ENCODE measurements at places on chromosomes 5 and 9.

DNA sequence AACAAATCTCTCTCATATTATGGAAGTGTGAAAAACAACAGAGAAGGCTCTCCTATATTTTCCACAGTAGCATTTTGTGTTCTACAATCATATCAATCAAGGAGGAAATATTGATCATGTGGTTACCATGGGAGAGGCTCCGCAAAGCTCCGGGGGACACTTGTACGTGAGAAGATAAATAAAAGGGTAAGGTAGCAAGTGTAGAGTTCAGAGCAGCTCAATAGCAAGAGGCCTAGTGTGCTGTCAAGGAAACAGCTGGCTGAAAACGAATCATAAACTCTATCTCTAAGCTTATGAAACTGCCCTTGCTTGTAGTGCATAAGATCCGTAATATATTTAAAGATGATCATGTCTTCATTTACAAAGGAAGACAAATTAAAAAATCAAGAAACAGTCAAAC lies 57.5 kb downstream of the CDH18 start:
- no peak for DNase-seq

DNA sequence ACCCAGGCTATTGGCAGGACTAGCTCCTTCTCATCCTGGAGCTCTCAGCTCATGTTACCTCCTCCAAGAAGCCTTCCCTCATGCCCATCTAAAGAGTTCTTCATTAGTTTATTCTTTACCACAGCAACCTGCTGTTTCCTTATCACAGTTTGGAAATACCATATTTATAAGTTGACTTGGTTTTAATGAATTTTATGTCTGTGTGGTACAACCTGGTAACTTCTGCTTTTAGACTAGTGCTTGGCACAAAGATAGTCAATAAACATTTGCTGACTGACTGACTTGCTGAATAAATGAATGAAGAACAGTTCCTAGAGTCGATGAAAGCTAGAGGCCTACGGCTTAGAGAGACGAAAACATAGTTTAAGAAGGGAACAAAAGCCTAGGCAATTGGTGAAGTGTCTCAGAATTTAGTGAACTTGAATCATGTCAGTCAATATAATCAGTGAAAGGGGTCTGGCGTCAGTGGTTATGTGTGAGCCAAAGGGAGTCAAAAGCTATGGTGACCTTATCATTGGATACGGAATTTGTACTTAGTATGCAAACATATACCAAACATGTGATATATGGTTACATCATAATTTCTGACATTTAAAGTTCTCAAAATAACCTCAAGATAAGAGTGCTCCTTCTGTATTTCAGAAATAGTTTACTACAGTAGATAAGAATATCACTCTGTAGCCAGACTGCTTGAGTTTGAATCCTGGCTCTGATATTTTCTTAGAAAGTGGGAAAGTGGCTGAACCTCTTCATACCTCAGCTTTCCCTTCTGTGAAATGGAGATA lies 239.5 kb downstream of the MCTP1 start:
- DNase-seq, result no peak

GRCh38 chr5:167633931-167634341 lies 657.5 kb upstream of the WWC1 start:
- DNase-seq, result no peak

DNA sequence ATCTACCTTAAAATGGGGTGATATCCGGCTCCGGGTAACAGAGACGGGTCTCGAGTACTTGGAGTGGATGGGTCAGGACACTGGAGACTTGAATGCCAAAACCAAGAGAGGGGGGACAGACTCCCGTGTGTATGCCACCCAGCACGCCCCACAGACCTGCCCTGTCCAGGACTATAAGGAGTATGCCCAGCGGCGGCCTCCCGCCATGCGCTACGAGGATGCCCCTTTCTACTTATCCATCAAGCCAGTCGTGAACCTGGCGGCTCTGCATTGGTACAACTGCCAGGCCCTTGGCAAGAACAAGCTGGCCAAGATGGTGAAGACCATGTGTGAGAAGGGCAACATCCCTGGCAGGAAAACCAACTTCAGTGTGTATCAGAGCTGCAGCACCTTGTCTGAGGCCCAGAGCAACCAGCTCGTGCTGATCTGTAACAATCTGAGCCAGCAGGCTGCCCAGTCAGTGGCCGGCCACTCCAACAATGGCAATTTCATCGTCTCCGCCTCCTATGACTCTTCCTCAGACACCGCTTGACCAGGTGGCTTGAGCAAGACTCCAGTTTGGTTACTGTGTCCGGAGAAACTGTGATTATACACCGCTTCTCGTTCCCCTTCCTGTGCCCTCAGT lies 99.4 kb downstream of the INIP start:
- no peak for DNase-seq

GRCh38 chr9:37977851-37978480 lies 74.0 kb upstream of the SLC25A51 start:
- no peak for DNase-seq

- no peak for DNase-seq
Measured at GRCh38 chr5:127097278-127097677, 24.0 kb upstream of the C5orf63 start.

DNA sequence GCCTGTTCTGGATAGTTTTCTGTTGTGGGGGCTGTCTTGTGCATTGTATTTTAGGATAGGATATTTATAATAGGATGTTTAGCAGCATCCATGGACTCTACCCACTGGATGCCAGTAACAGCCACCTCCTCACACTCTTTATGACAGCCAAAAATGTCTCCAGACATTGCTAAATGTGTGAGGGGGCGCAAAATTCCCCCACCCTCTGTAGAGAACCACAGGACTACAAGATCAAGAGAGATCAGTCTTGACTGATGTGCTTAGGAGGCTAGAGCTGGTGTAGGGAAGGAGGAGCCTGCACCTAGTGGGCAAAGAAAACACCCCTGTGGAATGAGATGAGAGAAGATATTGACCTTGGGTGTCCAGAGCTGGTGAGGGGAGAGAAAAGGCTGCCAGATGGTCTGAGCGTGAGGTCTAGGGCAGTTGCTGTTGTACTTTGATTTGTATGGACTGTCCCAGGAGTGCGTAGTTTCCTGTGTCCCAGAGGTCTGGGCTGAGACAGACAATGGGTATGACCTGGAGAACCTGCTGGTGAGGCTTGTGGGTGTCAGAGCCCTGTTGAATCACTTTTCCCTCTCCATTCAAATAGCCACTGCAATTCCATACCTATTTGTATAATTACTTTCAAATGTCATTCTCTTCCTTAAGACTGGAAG lies 16.3 kb downstream of the DAPK1 start:
- DNase-seq, result no peak

GRCh38 chr9:122379340-122379739 lies 8.5 kb downstream of the PTGS1 start:
- no peak for DNase-seq

DNA sequence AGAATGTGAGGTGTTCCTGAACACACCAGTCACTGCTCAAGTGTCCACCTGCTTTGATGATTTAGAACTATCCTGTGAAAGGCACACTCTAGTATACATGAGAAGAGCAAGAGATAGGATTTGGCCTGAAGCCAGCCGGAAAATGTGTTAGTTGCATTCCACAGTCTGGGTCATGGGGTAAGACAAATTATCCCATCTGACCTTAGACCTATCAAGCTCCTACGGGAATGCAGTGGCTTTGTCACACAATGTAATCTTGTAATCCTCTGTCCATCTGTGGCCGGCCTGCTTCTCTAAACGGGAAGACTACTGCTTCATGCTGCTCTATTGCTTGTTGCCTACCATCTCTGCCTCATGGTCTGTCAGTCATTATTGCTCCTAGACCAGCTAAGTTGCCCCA lies 92.4 kb upstream of the PRRC1 start:
- no peak for DNase-seq

- no peak for DNase-seq
Measured at GRCh38 chr9:16434526-16434925, 435.9 kb downstream of the BNC2 start.

DNA sequence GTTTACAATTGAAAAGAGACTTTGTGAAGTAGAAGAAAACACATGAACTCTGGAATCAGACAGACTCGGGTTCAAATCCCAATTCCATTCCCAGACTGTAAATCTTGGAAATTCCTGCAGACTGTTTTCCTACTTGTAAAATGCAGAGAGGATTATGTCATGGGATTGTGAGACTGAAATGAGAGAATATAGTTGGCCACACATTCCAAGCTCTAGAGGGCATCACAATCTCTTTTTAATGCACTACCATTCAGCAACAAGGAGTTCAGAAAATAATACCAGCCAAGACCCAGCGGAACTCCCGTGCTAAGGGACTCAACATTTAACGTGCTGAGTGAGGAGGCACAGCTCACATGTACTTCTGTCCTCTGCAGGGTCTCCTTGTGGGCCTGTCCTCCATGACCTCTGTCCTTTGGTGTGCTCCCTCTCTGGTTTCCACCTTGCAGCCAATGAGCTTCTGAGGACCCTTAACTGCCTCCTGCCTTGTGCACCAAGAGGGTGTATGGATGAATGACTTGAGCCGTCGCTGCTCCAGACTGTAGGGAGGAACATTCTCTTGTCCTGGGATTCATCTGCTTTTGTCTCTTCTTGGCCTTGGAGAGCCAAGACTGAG lies 263.5 kb downstream of the NTRK2 start:
- DNase-seq, result no peak

DNA sequence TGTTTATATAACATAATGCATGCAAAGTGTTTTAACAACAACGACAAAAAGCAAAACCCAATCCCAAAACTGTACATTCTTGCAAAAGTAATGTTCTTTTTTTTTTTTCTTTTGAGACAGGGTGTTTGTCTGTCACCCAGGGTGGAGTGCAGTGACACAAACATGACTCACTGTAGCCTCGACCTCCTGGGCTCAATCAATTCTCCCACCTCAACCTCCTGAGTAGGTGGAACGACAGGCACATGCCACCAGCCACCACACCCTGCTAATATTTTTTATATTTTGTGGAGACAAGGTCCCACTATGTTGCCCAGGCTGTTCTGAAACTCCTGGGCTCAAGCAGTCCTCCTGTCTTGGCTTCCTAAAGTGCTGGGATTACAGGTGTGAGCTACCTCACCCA lies 13.6 kb upstream of the HAVCR1 start:
- no peak for DNase-seq

DNA sequence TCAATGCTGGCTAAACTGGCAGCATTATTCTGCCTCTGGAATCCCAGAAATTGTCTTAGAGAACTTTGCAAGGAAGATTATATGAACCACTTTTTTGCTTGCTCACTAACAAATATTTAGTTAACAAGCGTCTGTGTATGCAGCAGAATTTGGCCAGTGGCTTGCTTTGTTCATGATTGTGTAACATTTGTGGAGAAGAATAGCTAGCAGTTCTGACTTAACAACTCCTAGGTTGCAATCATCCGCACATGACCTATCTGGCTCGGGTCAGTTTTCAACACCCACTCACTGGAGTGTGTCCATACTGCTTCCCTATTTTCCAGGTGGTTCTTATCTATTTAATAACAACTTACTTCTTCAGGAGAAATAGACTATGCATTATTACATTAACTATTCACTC lies 98.5 kb downstream of the SNX18 start:
- DNase-seq, result no peak

DNA sequence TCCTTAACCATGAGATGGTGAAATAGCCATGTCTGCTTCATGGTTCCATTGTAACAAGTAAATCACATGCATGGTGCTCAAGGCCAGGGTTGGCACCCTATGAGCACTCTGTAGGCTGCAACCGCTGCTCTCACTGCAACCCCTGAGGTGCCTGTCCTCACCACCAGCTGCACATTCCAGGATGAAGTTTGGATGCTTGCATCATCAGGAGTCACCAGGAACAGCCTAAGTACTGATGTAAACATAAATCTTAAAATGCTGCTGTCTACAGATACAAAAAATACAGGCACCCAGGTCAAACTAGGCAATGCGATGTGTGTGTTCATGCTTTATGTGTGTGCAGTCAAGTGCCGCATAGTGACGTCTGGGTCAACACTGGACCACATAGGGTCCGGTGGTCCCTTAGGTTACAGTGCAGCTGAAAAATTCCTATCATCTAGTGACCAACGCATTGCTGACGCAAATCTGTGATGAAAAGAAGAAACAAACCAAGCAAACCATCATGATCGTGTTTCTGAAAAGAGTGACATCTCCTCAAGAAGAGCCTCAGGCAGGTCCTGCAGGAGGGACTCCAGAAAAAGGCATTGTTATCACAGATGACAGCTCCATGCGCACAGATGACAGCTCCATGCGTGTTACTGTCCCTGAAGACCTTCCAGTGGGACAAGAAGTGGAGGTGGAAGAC lies 234.8 kb downstream of the AUH start:
- DNase-seq, result no peak

DNA sequence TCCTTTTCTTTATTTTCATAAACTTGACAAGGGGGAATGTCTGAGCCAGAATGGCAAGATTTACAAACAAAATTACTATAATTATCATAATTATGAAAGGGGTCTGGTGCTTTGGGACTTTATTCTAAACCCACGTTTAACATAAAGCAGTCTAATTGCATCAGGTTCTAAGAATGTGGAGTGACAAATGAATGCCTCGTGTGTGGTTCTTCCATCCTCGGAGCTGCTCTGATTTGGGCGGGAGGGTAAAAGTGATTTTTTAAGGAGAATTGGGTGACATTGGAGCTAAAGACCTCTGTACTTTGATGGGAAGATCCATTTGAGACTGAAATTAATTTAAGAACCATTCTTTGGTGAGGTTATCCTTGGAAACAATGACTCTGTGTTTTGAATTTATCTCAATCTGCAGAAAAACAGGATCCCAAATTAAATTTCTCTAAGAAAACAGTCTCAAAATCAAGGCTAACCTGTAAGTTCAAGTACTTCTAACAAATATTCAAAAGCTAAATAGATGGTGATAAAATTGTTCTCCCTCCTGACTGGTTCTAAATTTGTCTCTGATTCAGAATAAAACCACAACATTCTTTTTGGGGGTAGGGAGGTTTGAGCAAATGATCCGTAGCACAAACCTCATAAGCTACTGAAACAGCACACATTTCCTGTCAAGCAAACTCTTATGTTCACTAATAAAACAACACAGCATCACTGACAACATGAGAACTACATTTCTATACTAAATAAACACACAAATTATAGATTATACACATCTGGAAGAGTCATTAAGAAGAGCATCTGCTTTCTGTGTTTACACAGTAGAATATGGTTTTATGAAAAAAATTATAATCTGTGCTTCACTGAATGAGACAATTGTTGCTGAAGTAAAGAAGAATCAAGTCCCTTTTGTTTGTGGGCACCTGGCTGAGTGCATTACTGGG lies 85.5 kb downstream of the DCP2 start:
- DNase-seq, result no peak

GRCh38 chr9:108535526-108535925 lies 320.3 kb downstream of the ACTL7B start:
- DNase-seq, result no peak

- no peak for DNase-seq
Measured at GRCh38 chr9:87270221-87270847, 227.3 kb upstream of the DAPK1 start.
